Aorta (tissue), 5 donors: ENCODE measurements at places on chromosomes 7 and 10. TPM values are rescaled to one million over a fixed set of nuclear protein-coding genes. Genes with fewer than 3 reads are reported as not detected.

The POU6F2 gene
- 1.5 TPM for total RNA-seq

The ADAM22 gene
- 6.0 TPM for total RNA-seq

The RBM48 gene
- total RNA-seq: 9.8 TPM

The ZNF727 gene
- 6.3 TPM for total RNA-seq

The ZNF853 gene
- 10.9 TPM for total RNA-seq

The PVRIG gene
- 2.1 TPM for total RNA-seq

The CTAGE4 gene
- total RNA-seq: 4.3 TPM

The ITIH5 gene
- total RNA-seq: 45.0 TPM

The CCDC3 gene
- 119 TPM for total RNA-seq

GRCh38 chr10:74575912-74576311 is 250.5 kb upstream of the KAT6B start:
- DNase-seq: no peak

DNA sequence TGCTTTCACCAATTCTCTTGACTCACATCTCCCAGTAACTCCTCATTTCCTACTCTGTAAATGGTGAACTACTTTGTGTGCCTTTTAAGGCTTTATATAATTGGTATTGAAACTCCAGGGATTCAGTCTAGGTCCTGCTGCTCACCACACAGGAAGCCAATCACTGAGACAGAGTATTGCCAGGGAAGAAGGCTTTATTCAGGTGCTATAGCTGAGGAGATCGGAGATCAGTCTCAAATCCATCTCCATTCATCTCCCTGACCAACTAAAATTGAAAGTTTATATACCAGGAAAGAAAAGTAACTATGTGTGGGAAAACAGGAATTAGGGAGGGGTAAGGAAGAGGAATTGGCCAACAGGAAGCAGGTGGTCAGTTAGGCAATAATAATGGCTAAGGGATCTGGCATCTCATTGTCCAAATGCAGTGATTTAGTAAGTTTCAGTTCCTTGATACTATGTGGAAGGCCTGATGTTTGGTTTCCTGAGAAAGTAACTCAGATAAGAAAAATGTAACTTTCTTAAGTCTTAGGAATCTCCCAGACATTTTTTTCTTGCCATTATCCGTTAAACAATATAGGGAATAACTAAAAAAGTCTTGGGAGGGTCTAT is 10.2 kb upstream of the SDHAF3 start:
- no peak for DNase-seq

DNA sequence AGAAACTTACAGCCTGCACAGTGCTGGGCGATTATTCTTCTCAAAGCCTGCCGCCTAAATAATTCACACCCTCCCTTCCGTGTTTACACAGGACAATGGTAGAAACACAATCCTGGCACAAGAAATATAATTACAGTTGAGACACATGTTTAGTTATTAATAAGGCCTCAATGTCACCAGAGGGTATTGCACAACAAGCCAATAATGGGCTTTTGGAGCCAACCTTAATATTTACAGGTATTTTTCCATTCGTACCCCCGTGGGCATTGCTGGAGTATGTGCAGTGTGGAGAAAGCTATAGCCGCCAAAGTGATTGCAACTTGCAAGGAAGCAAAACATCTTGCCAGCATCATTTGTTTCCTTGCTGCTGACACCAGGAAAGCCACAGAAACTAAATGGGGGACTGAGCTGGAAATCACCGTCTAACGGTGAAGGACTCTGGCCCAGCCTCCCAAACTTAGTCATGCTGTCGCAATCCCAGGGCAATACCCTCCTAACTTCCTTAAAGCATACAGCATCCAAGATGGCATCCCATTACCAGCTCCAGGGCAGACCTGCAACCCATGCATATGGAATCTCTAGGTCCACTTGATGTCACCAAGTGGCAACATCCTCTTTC is 8.6 kb downstream of the CALN1 start:
- no peak for DNase-seq

DNA sequence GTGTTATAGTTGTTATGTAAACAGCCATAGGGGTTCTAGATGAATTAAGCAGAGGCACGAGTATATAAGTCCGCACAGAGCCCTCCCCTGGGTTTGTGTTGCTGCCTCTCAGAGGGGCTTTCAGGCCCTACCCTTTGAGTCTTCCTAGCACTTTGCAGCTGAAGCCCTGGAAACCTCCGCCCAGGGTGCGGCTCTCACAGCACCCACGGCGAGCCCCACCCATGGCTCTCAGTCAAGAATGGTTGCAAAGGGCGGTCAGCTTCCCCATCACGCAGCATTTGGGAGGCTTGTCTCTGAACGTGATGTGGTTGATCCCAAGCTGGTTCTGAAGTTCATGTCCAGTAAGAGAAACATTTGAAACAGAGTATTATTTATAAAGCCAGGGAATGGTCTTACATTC is 18.8 kb upstream of the INSIG1 start:
- DNase-seq: no peak

DNA sequence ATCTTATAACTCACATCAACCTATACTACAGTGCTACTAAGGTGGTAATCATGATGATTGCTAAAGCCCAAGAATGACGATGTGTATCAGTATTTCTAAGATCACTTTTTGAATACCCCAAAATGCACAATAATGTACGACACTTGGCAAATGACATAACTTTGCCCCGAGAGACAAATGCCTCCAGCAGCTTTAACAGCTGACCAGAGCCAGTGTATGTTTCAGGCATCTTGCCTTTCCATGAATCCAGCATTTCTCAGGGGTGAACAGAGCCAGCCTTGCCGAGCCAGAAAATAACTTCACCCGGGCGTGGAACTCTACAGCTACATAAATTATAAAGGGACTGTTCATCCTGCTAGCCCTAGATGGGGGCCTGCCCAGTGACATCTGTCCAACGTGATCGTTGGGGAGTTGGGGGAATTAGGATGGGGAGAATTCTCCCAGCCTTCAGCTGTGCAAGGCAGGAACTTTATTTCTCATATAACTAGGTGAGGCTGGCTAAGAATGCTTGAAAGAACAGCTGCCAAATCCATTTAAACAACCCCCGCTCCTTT is 1.8 kb downstream of the IGFBP3 start:
- no peak for DNase-seq

GRCh38 chr7:80105701-80106408 is 28.8 kb upstream of the GNAI1 start:
- no peak for DNase-seq

DNA sequence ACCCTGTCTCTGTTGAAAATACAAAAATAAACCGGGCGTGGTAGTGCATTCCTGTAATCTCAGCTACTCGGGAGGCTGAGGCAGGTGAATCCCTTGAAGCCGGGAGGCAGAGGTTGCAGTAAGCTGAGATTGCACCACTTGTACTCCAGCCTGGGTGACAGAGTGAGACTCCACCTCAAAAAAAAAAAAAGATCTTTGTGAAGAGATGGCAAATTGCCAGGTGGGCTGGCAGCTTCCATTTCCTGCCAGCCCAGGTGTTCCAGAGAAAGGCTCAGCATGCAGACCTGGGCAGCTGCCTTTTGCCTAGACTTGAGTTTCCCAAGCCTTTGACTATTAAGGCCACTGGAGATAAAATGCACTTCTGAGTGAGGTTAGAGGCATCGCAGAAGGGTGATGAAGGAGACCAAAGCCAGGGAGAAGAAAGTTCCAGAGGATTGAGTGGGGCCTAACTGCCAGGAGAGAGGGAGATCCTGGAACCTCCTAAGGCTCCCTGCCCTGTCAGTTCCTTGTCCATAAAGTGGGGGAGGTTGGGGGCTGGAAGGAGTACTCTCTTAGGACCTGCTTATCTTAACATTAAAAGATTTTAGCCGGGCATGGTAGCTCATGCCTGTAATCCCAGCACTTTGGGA is 10.0 kb upstream of the DDIT4 start:
- no peak for DNase-seq

GRCh38 chr7:149568218-149568617 is 70.6 kb upstream of the ZNF746 start:
- no peak for DNase-seq
